Fibroblast of skin of back (primary cell): ENCODE measurements at places on chromosomes 1 and 21.

- DNase-seq: no peak
Measured at GRCh38 chr1:223048026-223048425, 95.0 kb downstream of the TLR5 start.

- no peak for DNase-seq
Measured at GRCh38 chr1:178607718-178608408, 95.0 kb downstream of the TEX35 start.

GRCh38 chr1:206930210-206930798 is 8.6 kb upstream of the FCMR start:
- no peak for DNase-seq

GRCh38 chr1:58361134-58361533 is 185.4 kb downstream of the OMA1 start:
- no peak for DNase-seq

DNA sequence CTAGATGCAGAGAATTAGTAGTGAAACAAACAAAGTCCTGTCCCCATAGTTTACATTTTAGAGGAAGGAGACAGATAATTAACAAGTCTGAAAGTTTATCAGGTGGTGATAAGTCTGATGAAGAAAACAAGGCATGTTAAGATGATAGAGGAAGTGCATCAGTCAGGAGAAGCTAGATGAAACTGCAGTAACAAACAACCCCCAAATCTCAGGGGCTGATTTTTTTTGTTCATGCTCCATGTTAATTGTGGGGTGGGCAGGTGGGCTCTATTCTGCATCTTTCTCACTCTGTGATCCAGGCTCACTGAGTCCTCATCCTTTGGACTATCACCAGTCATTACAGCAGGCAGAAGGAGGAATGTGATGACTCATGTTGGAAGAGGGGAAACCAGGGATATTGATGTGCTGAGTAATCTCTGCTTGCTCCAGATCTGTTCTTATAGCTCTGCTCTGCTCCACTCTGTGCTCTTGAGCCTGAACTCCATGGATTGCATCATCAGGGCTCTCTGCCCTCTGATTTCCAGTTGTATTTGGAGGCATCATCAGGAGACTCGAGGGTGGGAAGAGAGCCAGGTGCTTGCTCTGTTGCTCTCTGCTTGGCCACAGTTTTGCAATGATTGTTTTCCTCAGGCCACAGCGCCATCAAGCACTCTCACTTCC is 166.9 kb downstream of the IER5 start:
- DNase-seq: peak; percentile 89

DNA sequence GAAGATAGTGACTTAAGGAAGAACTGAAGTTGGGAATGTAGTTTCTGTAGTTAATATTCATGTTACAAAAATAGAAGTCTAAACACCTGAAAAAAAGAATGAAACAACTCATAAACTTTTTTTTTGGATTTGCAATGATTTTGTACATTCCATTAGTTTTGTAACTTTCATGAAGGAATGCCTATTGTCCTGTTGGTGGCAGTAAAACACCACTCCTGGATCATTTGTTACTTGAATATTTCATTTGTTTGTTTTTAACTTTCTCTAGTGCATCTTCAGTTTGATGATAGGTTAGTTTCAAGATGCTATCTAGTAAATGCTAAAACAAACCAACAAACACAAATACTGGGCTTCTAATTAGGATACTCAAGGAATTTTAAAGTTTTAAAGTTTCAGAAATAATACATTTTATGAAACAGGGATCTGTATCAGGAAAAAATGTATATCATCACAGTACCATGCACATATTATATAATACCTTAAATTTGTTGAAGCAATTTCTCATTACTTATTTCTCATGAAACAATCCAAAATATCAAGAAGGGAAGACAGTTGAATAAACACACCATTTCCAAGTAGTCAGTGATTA is 229.7 kb upstream of the CACYBP start:
- DNase-seq: peak; percentile 65

DNA sequence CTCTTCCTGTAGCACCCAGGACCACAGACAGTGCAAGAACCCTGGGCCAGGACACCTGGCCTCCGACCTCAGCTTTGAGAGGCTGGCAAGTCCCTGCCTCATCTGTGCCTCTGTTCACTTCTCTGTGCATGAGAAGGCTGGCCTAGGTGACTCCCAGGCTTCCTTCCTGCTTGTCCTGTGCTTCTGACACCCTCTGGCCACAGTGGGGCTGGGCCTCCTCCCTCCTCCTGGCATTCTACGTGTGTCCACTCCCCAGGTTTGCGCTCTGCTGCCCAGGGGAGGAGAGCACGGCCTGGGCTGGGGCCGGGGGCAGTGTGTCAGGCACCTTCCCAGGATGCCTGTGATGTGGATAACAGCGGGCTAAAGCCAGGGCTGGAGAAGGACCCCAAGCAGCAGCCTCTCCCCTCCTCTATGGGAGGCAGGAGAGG is 30.3 kb upstream of the PKP1 start:
- no peak for DNase-seq
